ENCODE measurements at places on chromosomes 13 and 19.

DNA sequence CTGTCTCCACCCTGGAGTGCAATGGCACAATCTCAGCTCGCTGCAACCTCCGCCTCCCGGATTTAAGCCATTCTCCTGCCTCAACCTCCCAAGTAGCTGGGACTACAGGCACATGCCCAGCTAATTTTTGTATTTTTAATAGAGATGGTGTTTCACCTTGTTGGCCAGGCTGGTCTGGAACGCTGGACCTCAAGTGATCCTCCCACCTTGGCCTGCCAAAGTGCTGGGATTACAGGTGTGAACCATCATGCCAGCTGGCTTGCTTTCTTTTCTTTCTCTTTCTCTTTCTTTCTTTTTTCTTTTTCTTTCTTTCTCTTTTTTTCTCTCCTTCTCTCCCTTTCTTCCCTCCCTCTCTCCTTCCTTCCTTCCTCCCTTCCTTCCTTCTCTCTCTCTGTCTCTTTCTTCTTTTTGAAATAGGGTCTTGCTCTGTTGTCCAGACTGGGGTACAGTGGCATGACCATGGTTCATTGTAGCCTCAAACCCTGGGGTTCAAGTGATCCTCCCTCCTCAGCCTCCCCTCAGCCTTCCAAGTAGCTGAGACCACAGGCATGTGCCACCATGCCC, 33.3 kb upstream of the NFIC start:
- no peak for DNase-seq

GRCh38 chr13:30037306-30037705, 186.9 kb upstream of the UBL3 start:
- no peak for DNase-seq

DNA sequence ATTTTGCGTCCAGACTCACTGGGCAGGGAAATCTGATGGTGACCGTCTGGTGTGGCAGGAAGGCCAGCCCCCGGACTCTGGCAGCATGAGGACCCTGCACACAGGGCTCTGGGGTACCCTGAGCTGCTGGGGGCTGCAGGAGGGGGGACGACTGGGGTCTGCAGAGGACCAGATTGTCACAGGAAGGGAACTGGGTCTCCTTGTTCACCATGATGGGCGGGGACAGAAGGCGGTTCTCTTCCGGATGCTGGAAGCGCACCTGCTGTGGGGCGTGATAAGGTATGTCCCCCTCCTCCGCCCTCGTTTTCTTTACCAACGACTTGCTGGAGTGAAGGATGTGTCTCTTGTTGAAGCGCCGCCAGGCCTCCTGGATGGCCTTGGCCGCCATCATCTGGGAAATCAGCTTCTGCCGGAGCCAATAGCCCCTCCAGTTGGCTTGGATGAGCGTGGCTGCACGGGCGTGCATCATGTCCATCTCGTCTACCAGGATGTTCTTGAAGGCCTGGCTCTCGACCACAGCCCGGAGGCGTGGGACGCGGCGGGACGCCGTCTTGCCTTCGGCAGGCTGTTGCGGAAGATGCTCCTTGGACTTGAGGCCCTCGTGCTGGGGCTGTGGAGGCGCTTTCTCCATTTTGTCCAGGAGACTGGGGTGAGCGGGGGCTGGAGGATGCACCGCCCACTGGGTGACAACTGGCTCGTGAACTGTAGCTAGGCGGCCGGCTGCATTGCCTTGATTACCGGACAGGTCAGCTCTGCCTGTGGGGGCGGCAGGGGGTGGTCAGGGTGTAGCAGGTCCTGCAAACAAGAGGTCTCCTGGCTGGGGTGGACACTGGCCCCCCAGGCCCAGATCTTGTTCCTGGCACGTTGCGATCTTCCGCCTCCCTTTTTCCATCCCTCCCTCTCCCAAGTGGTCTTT, 7.2 kb downstream of the IQCN start:
- DNase-seq: no peak

- no peak for DNase-seq
Measured at GRCh38 chr13:50511877-50512341, 331.6 kb downstream of the DLEU7 start.

DNA sequence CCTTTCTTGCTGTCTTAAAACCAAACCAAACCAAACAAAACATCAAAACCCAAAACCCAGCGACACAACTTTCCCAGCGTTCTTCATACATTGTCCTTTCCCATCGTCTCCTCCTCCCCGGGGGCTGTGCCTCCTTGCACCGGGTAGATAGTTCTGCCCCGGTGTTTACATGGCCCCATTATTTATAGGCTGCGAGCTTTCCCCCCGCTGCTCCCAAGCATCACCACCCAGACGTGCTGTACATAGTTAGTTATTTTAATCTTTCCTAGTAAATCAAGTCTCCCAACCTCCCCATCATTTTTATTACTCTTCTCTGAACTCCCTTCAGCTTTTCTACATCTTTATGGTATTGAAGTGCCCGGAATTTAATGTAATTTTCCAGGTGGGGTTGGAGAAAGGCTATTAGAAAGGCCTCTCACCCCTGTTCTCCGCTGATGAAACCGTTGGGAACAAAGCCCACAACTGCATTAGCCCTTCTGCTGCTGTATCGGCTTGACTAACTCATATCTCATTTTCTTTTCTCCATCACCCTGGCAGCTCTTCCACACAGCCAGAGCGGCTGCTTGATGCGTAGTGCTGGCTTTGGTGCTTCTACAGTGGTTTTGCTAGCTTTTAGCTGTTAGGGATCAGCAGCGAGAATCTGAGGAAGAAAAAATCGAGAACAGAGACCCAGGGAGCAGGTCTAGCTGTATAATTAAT, 53.1 kb downstream of the FGF9 start:
- no peak for DNase-seq

DNA sequence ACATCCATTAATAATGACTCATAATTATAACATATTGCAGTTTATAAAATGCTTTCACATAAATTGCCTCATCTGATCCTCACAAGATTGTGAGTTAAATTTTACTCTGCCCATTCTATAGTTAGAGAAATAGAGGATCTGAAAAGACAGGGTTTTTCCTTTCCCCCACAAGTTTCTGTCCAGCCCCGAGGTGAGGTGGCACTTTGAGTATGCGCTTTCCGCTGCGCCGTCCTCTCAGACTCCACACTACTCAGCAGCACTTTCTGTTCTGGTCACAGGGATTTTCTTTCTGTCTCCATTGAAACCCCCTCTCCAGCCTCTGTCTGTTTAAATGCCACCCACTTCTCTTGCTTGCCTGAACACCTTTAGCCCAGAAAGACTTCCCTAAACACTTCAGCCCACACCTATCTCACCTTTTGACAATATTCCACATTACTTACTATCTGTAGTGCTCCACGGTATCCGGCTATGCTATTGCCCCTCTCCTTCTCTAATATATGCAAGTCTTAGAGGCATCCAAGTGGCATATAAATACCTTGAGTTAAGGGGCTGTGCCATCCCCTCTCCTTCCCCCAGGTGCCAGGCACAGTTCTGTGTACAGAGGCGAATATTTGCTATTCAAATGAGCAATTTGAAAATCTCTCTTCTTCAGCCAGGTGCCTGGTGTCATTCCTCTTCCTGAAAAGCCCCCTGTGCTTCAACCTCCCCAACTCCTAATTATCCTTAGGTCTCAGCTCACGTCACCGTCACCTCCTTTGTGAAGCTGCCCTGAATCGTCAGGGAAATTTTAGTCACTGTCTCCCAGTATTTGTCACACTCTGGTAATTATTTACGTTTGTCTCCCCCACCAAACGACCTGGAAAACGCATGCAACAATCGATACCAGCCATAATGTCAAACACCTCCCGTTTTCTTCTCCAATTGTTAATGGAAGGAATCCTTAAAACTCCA, 268.7 kb downstream of the NHLRC3 start:
- no peak for DNase-seq

DNA sequence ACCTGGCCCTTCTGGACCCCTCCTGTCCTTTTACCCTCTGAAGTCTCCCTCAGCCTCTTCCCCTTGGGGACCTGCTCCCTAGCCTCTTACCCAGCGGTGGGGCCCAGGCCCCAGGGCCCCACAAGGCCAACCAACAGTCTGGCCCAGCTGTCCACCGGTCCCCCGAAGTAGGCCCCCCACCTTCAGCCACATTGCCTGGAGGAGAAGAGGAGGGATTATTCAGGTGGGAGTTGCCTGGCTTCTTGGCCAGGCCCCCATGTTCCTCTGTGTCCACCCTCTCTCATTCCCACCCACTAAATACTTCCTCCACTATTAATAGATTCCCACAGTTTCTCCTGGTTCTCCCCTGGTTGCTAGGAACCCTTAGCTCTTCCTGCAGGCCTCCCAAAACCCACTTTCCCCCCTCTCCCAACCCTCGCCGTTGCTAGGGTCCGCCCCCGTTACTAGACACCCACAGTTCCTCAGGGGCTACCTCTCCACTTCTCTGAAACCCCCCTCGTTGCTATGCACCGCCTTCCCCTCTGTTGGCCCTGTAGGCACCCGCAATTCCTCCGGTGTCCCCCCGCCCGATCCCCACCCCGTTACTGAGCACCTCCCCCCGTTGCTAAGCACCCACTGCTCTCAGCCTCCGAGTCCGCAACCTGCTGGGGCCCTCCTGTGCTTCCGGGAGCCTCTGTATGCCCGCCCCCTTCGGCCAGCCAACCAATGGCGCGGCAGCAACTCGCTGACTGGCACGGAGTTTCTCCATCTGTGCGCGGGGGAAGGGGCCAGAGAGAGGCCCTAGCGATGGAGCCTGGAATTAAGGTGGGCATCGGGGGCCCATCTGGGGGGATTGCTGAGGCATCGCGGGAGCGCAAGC, 2.0 kb downstream of the COQ8B start:
- DNase-seq: peak; percentile 90

GRCh38 chr19:1853295-1854038, 5.2 kb upstream of the REXO1 start:
- peak; percentile 80 for DNase-seq

- DNase-seq: no peak
Measured at GRCh38 chr13:83325125-83325853, 557.0 kb downstream of the SLITRK1 start.

- DNase-seq: no peak
Measured at GRCh38 chr13:50844084-50844875, 788 bp upstream of the DLEU7 start.

DNA sequence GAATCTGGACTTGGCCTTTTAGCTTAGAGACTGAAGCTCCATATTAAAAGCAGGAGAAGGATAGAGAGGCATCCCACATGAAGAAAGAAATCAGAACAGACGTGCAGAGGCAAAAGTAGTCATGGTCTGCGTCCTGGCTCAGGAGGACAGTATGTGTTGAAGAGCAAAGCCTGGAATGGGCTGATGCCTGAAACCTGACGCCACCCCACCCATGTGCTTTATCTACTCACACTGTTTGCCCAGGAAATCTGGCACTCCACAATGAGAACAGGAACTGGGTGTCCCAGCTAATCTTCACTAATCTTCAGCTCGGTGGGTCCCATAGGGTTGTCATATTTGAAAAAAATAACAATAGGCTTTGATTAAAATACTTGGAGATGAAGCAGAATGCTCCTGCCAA, 549.0 kb upstream of the GPC6 start:
- no peak for DNase-seq

- DNase-seq: no peak
Measured at GRCh38 chr13:44822291-44822690, 167.0 kb downstream of the NUFIP1 start.

DNA sequence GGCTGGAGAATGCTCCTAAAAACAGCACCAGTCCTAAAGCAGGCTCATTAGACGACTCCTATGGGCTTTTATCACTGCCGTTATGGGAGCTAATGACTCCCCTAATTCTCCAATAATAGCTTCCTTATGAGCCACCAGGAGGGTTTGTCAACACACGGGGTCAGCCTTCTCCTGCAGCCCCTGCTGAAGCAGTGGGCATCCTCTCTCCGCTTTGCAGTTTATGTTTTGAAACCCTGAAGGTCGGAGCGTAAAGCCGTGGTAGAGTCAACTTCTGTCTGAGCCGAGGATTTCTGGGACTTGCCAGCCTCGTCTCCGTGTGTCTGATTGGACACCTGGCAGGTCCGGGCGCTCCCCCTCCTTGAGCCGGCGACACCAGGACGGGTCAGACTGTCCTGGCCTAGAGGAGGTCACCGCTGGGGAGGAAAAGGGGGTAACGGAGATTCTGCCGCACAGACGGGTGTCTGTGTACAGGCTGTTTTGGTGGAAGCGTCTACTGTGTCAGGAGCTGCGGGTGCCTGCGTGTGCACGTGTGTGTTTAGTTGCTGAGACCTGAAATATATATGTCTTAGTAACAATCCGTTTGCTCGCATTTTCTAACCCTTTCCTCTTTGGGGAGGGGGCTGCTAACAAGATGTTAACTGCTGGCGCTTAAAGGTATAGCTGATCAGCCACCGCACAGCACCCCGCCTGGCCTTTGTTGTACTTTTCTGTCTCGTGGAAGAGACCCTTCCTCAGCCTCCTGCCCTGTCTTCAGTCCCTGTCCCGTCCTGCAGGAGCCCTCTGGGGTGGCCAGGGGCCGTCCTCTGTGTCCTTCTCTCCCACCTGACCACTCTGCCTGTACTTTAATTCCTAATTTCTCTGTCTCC, 1.9 kb downstream of the KDM4B start:
- no peak for DNase-seq

- no peak for DNase-seq
Measured at GRCh38 chr13:32426191-32426989, 1.5 kb downstream of the N4BP2L1 start.

DNA sequence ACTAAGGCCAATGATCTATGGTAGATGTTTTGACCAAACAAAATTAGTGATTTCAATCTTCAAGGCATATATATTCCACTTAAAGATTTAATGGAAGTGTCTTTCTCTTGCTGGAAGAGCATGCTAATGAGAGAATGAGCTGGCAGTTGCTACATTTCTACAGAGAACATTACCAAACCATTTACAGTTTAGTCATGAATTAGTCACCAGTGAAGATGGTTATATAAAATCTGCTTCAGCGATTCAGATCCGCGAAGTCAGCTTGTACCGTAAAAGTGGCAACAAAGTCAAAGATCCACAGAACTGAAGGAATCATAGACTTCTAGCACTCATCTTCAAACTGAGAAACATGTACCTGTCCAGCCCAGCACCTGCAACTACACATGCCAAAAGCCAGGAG, 156.3 kb downstream of the SLITRK5 start:
- DNase-seq: no peak

DNA sequence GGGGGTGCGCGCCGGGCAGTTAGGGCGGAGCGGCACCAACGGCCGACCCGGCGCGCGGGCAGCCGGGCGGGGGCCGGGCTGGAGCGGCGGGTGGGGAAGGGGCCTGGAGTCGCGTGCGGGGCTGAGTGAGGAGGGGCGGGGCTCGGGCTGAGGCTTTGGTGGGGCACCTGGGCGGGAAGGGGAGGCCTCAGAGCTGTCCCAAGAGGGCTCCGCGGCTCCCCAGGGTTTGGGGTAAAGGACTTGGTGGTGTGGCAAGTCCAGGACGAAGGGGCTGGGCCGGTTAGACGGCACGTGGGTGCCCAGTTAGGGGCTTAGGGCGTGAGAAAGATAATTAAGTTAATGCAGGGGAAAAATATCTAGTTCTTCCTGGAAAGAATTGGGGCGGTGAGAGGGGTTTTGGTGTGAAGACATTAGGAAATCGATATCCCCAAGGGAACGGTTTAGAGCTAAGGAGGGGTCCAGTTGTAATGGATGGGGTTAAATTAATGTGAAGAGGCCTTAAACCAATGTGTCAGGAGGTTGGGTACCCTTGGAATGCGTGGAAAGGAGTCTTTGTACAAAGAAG, 496 bp downstream of the ZNF574 start:
- DNase-seq: peak; percentile 42

DNA sequence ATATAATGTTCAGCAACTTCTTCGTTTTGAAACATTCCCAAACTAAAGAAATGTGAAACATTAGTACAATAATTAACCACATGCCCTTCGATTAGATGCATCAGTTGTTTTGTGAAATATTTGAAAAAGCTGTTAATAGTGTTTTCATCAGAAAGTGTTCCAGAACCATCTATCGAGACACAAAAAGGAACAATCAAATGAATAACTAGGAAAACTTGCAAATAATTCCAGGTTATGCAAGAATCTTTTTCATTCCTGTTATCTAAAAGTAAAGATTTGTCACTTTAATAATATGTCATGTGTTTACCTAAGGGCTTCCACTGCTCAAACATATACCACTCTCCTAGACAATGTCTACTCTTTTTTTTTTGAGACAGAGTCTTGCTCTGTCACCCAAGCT, 904.2 kb upstream of the MIR17HG start:
- DNase-seq: no peak

Data from T-helper 9 cell (primary cell).